ENCODE measurements at places on chromosomes 3 and 15.
A peak's percentile ranks its signal among the peaks of the same experiment; 100 is the strongest.

DNA sequence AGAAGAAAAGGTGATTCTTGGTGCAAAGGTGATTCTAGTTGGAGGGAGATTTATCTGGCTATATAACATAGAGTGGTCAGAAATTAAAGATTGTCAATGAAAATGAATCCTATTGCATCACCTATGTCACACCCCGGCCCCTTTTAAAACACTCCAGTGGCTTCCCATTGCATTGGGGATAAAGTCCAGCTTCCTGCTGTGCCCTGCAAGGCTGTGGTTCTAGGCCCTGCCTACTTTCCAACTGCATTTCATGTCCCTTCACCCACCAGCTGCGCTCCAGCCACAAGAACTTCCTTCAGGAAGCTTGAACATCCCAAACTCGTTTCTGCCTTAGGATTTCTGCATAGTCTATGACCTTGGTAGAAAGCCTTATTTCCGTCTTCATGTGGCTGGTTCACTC lies 118.7 kb upstream of the UMPS start:
- no peak for DNase-seq

- no peak for DNase-seq
These were observed 259.6 kb upstream of the CTNNB1 start for GRCh38 chr3:40939741-40940130.

DNA sequence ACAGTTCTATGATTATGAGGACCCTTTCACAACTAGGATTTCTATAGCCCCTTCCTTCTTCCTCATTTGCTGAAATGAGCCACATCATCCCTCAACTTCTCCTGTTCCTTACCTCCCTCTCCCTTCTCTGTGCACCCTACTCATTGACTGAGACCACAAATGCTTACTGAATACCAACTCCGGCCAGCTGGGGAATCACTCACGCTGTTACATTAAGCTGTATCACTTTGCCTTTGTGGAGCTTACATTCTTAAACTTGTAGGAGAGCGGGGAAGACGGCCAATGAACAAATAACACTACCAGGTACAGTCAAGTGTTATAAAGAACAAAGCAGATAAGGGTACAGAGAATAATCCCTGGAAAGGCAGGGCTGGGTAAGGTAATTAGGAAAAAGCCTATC lies 5.7 kb downstream of the SUCLG2 start:
- no peak for DNase-seq

GRCh38 chr3:28743831-28744230 lies 395.2 kb upstream of the AZI2 start:
- no peak for DNase-seq

DNA sequence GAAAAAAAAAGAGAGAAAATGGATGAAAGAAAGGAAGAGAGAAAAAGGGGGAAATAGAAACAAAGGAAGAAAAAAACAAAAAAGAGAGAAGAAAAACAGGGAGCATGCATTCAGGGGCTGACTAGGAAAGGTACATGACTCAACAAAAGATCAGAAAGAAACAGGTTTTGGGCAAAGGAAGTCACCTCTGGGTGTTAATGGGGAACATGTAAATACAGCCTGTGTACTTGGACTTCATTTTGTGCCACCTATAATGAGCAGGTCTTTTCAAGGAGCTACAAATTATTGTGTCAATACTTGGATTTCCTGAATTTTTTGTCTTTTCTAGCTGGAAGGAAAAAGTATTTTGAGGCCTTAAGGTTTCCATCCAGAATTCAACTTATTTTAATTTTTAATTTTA lies 53.4 kb upstream of the CCDC50 start:
- DNase-seq, result no peak

- no peak for DNase-seq
These were observed 2.3 kb downstream of the SEMA3G start for GRCh38 chr3:52442409-52443267.

GRCh38 chr15:28953573-28954195 lies 67.9 kb downstream of the APBA2 start:
- no peak for DNase-seq

GRCh38 chr3:55320928-55321327 lies 166.2 kb downstream of the WNT5A start:
- DNase-seq, result no peak

GRCh38 chr15:50686469-50687301 lies at the start of gene TRPM7:
Gene TRPM7, minus strand, starts transcription at chr15:50686797. Its CDS starts 264 bp downstream, at chr15:50686533.
- peak; percentile 90 for DNase-seq

- DNase-seq, result no peak
These were observed 87.6 kb downstream of the THBS1 start for GRCh38 chr15:39668457-39668856.

GRCh38 chr3:111812701-111813100 lies 46.4 kb upstream of the PHLDB2 start:
- no peak for DNase-seq

- no peak for DNase-seq
These were observed 15.1 kb downstream of the SLC6A20 start for GRCh38 chr3:45781271-45781670.

GRCh38 chr15:25536801-25537611 lies 98.2 kb upstream of the UBE3A start:
- DNase-seq, result no peak

DNA sequence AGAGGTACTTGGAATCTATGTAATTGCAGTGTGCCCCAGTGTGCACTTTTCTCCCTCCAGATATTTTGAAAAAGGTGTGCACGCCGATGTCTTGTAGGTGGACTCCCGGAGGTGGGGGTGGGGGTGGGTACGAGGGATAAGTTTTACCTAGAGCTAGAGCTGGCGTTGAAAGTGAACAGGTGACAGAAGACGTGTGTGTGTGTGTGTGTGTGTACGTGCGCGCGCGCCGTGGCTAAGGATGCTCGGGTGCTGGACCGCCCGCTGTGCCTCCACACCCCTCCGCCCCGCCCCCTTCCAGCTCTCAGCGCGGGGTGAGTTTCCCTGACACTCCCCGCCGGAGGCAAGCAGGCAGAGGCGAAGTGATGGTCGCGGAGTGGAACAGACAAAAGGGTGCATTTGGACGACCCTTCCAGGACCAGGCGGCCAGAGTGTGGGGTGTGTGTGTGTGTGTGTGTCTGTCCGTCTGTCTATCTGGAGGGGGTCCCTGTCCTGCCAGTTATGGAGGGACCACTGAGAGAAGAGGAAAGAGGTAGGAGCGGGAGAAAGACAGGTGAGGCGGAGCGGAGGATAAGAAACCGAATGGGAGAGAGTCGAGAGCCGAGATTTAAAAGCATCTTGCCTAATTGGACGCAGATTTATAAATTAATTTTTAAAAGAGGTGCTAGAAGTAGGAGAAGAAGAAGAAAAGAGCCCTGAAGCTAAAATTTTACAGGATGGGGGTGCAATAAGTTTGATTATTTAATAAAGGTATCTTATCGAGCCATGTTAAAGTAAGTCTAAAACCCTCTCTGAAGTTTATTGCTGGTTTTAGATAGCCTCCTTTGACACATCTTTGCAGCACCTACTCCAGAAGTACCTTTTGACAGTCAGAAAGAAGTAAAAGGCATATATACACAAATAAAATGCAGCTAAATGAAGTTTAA lies 335.8 kb upstream of the THRB start:
- DNase-seq, result no peak

DNA sequence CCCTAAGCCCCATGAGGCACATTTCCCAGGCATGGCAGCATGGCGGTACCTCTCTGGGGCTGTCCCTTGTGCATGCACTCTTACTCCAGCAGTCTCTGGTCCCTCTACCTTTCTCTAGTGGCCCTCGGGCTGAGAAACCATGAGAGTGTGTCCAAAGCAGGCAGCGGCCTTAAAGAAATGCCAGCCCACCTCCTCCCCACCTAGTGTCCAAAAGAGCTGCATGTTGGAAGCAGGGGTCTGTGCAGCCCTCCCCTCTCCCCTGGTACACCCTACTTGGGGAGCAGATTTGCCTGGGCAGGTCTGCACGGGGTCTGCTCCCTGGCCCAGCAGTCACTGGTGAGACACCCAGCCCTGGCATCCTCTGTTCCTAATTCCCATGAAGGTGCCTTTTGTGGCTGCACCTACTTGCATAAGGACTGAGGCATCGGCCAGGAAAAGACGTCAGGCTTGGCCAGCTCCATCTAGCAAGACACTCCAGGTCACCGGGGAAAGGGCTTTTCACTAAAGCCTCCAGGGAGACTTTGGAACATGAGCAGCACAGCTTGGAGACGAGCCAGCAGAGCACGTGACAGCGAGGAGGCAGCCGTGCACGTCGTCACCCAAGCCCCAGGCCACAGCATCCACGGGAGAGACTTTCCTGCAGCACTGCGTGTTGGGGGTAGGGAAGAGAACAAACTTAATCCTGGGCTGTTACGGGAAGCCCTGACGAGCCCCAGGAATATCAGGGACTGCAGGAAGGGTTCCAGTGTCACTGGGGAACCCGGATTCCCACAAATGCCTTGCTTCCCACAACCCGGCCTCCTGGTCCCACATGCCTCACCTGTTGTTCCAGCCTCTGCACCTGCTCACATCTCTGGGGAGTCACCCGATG lies 38.8 kb downstream of the TM2D3 start:
- no peak for DNase-seq

GRCh38 chr15:42402455-42403205 lies 43.3 kb downstream of the CAPN3 start:
- DNase-seq, result no peak

- DNase-seq, result no peak
These were observed 78.4 kb downstream of the NEK10 start for GRCh38 chr3:27290760-27291159.

DNA sequence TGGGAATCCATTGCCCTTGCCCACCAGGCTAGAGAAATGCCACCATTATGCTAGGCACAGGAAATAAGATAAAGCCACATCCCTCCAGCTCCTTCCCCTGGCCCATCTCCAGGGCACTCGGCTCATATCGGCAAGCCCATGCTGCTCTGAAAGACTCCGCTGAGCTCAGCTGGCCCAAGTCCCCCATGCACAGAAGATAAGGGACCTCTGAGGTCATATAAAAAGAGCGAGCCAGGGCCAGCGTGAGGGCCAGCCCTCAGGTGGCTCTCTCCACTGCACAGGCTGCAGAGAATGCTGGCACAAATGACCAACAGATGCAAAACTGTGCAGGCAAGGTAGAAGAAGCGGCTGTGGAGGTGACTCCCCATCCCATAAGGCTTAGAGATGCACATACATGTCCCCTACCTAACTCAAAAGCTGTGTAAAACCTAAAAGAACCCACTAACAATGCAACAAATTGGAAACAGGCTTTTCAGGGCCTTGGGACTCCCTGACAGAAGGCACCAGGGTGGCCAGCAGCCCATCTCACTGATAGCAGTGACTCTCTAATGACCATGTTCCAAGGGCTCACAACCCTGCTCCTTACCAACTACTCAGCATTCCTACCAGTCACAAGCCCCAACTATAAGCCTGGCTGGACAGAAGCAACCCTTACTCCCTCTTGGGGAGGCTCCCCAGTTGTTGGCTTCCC lies 3.0 kb downstream of the RAB6B start:
- no peak for DNase-seq

DNA sequence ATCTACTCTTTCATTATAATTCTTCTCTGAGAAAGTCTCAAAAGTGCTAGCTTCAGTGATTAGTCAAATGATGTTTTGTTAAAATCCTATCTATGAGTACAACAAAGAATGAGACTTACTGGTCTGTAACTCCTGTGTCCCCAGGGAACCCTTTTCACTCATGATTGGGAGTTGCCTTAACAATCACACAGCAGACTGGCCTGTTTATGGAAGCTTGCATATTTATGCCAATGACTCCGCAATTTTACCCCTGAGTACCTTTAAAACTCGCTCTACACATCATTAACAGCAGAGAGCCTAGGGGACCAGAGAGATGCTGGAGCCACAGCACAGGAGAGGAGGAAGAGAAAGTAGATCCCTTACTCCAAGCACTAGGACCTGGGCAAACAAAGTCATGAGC lies 628.1 kb downstream of the IGSF11 start:
- DNase-seq, result no peak

DNA sequence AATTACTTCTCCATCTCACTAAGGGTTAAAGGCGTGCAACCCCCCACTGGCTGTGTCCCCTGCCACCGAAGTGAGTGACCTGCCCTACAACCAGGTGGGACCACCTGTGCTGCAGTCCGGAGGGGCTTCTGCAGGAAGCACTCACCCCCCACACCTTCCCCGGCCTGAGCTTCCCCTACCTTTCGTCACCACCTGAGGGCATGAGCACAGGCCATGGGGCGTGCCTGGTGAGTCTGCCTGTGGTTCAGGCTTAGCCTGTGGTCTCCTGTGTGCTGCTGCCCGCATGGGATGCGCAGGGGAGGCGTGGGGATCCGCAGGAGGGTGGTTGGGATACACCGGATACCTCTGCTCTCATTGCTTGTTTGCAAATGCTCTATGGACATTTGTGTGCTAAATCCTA lies 46.0 kb downstream of the KLHL25 start:
- DNase-seq, result no peak

- DNase-seq, result peak; percentile 6
These were observed 979 bp downstream of the CCDC71 start for GRCh38 chr3:49164983-49165720.

DNA sequence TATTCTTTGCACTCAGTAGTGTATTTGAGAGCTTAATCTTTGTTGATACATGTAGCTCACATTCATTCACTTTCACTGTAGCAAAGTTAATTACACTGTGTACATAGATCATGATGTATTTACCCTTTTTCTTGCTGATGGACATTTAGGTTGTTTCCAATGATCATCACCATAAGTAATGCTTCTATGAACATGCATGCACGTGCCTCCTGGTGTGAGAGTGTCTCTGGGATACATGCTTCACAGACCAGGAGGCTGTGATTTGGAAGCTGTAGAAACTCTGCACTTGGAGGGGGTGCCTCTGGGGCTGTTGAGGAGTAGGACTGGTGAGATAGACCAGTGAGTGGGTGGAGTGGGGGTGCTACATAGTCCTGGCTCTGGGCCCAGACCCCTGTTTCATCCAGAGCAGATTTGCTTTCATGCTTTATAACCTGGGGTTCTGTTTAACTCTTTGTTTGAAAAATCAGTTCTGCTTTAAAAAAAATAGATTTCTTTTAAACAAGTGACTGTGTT lies 18.2 kb upstream of the SMAD3 start:
- DNase-seq, result no peak

- DNase-seq, result no peak
These were observed 18.4 kb downstream of the GYG1 start for GRCh38 chr3:149009732-149010131.

GRCh38 chr15:77720173-77720572 lies 87.5 kb upstream of the LINGO1 start:
- no peak for DNase-seq

DNA sequence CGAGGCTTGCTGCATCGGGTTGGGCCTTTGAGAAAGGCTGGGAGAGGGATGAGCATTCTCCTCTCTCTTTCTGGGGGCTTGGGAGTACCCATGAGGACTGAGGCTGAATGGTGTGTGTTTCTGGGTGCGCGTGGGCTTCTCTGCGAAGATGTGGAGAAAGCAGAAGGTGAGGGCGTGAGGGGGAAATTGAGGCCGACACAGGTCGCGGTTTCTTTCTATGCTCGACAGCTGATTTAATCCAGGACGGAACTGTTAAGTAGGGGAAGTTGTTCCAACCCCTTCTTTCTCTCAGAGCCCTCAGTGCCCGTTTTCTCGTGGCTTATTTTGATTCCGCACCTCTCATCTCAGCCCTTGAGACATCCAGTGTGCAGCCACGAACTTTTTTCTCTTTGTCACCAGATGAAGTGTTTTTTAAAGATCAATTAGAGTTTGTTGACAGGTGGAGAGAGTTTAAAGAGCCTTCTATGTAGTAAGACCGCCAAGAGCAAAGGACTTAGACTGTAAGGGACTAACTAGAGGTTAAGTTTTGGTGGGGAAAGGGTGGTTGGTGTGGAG lies 711 bp downstream of the STARD9 start:
- DNase-seq, result peak; percentile 26

All from NAMALWA (cell line).